ENCODE measurements at places on chromosomes 13 and 19. TPM values are rescaled to one million over a fixed set of nuclear protein-coding genes. Genes with fewer than 3 reads are reported as not detected.

Gene ZNF490
- total RNA-seq, result 15.6 TPM

Gene ALG5
- total RNA-seq, result 39.4 TPM

Gene SOX1
- total RNA-seq, result not detected

Gene CEACAM3
- total RNA-seq, result 0.78 TPM

Gene IGFL2
- total RNA-seq, result not detected

Gene RYR1
- 4.9 TPM for total RNA-seq

Gene HCST
- 14.4 TPM for total RNA-seq

Gene IGFL1
- not detected for total RNA-seq

Gene HTR2A
- 0.66 TPM for total RNA-seq

Gene SIGLEC7
- total RNA-seq, result 3.5 TPM

Gene PRRG2
- 18.2 TPM for total RNA-seq

Gene GAMT
- total RNA-seq, result 27.9 TPM

Gene HSPB6
- 654 TPM for total RNA-seq

Gene STAP2
- 37.8 TPM for total RNA-seq

Gene MISP3
- 21.6 TPM for total RNA-seq

Gene CGB3
- total RNA-seq, result not detected

Gene ZNF135
- 11.1 TPM for total RNA-seq
